ENCODE measurements at places on chromosomes 3 and 15.

DNA sequence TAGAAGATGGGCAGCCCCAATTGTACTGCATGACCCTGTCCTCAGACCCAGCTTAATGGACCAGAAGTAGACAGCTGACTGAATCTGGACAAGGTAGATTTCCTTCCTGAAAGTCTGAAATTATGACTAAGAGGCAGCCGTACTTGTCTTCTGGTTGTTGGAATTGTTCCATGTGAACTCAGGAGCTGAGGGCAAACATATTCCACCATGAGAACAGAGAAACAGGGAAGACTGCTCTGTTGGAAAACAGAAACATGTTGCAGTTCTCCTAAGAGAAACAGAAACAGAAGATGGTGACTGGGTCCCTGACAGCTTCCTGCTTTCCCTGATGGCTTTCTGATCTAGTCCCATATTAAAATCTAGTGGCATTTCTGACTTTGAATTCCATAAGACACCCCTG, 24.1 kb downstream of the POPDC2 start:
- no peak for DNase-seq

DNA sequence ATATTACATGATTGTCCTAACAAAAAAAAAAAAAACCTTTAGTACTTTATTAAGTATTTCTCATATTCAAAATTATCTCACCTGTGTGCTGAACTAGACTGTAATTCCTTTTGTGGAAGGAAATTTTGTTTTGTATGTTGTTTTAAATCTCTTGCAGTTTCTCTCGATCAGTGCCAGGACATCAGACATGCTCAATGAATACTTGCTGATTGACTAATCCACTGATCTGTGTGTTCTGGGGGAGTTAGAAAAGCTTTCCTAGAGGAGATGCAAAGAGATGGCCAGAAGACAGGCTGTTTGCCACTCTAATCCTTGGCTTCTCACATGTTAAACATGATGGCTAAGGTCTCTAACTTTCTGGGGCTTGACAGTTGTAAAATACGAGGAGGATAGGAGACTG, 233.3 kb upstream of the NR2E3 start:
- no peak for DNase-seq

DNA sequence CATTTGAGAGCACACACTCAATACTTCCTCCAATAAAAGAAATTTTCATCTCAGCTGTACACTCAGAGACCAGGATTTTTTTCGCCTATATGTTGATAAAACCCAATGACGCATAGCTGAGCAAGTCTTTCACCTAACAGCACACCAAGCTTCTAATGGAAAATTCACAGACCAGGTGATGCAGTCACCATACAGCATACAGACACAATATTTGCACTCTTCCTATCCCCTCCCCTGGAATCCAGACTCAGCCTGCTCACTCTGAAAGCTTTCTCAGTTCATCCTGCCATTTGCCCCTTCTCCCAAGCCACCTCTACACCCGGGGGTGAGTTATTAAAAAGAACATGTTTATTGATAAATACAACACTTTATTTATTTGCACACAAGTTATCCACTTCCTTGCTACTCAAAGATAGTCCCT, 1.7 kb downstream of the TBC1D5 start:
- DNase-seq: no peak

- no peak for DNase-seq
Measured at GRCh38 chr3:126021224-126021623, 52.2 kb downstream of the ROPN1B start.

DNA sequence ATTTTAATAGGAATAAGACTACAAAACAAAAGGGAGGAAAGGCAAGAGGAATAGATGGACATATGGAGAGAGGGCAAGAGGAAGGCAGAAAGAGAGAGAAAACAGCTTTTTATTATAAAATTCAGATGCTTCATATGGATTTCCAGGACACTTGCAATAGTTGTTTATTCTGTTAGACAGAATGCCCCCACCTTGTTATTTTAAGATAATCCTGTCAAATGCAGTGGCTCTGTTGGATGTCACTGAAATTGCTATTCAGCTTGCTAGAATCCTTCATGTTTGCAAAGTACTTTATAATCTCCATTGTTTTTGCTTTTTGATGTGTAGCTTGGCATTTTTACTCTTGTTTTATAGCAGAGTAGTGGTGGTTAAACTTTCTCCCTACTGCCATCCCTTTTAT, 432.4 kb upstream of the AZI2 start:
- DNase-seq: no peak

- no peak for DNase-seq
Measured at GRCh38 chr3:66402596-66403290, 98.1 kb downstream of the LRIG1 start.

- DNase-seq: no peak
Measured at GRCh38 chr3:53247619-53248018, 8.2 kb downstream of the TKT start.

GRCh38 chr15:29913528-29914135, 91.4 kb upstream of the TJP1 start:
- no peak for DNase-seq

DNA sequence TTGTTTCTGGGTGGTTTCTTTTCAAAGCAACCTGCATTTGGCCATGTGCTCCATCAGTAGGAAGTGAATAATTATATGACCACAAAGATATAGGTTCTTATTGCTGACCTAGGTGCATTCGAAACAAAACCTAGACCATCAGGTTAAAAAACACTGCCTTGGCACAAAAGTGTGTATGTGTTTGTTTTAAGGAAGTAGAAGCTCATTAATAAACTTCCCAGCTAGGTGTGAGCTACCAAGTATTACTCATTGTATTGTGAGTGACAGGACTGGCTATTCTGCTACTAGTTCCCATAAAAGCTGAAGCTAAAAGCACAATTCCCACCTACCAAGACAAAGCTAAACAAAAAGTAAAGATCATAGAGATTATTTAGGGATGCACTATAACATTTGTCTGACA, 168.2 kb downstream of the TP63 start:
- no peak for DNase-seq

DNA sequence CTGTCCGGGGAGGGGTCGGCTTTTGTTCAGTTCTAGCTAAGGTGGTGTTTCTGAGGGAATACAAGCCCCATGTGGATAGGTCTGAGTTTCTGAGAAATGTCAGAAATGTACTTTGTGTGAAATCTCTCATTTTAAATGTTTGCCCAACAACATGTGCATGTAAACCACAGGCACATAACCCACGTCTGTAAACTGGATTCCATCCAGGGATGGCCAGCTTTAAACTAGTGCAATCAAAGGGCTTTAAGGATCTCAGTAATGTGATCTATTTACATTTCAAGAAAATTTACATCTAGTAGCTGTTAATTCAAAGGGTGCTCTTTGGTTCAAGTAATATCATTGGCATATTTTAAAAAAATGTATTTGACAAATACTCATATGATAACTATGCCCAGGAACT, 52.0 kb downstream of the POLR2M start:
- DNase-seq: no peak

- no peak for DNase-seq
Measured at GRCh38 chr3:52721730-52722008, 15.8 kb downstream of the SPCS1 start.

- no peak for DNase-seq
Measured at GRCh38 chr15:67812241-67812644, 13.1 kb upstream of the SKOR1 start.

DNA sequence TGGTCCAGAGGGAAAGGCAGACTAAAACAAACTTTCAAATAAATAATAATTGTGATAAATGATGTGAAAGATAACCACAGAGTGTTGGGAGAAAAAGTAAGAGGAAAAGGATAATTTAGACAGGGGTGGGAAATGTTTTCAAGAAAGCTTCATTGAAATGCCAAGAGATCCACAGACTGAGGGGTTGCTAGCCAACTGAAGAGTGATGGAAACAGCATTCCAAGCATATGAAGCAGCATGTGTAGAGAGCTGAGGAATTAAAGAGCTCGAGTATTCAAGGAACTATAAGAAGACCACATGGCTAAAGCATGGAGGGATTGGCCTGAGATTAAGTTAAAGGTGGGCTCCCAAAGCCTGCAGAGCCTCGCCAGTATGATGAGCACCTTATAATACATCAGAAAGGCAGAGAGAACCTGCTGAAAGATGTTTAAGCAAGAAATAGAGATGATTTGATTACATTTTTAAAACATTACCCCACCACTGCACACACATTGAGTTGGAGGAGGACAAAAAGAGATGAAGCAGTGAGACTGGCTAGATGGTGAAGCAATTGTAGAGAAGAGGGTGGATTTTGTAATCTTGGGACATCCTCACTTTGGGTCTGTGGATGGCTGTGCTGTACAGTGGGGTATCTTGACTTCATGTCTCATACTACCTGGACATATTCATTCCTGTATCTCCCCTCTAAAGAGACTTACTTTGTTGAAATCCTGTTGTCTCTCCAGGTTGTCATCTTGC, 100.8 kb downstream of the STAC start:
- no peak for DNase-seq

GRCh38 chr3:37885814-37886213, 24.1 kb downstream of the CTDSPL start:
- DNase-seq: no peak

- DNase-seq: no peak
Measured at GRCh38 chr15:41937568-41937923, 34.8 kb downstream of the EHD4 start.

- DNase-seq: no peak
Measured at GRCh38 chr3:5560199-5560598, 372.7 kb downstream of the EDEM1 start.

GRCh38 chr3:62622553-62623174, 249.3 kb upstream of the FEZF2 start:
- DNase-seq: no peak
